ENCODE measurements at places on chromosomes 16 and 17.

DNA sequence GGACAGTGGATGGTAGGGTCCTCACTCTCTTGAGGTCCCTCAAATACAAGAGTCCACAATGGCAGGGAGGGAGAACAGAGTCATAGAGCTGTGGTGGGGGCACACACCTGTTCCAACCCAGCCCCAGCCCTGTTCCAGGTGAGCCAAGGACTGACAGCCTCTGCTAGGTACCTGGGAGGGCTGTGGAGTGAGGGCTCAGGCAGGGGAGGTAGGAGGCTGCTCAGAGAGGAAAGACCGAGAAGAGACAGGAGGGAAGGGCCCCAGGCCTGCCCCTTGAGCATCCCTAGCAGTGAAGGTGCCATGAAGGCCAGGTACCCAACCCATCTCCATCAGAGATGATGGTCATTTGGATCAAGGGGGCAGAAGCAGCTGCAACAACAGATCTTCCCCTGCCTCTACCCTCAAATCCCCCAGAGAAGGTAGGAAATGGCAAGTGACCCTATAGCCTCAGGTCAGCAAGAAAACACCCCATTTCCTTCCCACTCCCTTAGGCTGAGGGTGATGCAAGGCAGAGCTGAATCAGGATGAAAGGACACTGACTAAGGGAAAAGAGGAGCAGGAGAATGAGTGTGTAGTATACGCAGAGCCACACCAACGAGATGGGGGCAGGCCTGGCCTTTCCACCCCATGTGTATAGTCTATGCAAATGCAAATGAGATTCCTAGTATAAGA lies 28.6 kb downstream of the CD300LG start:
- no peak for DNase-seq

DNA sequence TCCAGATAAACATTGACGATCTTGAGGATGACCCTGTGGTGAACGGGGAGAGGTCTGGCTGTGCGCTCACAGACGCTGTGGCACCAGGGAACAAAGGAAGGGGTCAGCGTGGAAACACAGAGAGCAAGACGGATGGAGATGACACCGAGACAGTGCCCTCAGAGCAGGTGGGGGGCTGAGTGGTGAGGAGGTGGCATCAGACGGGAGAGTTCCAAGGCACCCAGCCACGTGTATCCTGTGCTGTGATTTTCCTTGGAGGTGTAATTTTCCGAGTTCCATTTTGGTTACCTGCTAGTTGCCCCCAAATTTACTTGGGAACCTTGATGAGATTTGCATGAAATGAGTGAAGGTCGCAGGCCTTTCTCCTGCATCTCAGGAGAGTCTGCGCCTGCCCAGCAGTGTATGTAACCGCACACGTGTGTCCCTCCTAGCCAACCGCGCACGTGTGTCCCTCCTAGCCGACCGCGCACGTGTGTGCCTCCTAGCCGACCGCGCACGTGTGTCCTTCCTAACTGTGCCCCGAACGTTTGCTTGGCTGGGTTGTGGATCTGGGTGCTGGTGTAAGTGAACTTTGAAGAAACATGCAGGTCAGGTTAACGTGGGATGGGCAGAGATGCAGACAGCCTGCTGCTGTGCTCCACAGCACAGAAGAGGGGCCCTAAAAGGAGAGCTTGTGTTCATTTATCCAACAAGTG lies 10.1 kb downstream of the TCF25 start:
- DNase-seq = no peak

DNA sequence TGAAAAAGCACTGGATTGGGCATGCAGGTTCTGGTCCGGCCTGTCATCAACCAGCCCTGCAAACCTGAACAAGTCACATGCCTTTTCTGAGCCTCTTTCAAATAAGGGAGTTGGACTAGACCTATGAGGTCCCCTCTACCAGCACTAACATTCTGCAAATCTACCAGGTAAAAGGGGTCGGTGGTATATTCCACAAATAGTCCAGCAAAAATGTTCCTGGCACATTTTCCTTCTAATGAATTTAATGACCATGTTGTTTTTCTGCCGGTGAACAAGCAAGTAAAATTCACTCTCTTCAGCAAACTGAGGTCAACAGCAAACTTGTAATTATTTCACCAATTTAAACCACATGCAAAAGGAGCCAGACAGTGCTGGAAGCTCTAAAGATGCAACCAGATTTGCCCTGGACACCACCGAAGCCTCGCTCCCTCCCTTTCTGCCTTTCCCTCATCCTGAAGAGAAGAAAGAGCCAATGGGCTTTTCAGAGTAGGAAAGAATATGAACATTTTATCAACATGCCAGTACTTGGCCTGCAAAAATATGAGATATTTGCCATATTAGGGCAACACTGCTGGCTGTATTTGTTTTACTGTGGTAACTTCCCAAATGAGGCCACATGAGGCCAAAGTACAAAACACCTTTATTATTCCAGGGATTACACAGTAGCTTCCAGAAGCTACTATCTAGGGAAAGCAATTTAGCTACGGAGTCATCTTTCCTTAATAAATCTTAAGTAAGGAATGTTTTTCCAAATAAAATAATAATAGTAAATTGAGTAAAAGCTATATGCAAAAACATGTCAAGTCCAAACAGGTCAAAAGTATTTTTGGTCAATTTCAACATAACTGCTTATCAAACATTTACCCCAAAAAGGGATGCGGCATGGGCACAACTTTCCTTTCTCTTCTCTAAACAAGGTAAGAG lies 45.0 kb downstream of the USP31 start:
- DNase-seq = no peak

- DNase-seq = no peak
Observed at GRCh38 chr17:64254755-64255154, 8.3 kb downstream of the TEX2 start.

- DNase-seq = no peak
Observed at GRCh38 chr17:77107506-77108433, 33.0 kb upstream of the SEC14L1 start.

DNA sequence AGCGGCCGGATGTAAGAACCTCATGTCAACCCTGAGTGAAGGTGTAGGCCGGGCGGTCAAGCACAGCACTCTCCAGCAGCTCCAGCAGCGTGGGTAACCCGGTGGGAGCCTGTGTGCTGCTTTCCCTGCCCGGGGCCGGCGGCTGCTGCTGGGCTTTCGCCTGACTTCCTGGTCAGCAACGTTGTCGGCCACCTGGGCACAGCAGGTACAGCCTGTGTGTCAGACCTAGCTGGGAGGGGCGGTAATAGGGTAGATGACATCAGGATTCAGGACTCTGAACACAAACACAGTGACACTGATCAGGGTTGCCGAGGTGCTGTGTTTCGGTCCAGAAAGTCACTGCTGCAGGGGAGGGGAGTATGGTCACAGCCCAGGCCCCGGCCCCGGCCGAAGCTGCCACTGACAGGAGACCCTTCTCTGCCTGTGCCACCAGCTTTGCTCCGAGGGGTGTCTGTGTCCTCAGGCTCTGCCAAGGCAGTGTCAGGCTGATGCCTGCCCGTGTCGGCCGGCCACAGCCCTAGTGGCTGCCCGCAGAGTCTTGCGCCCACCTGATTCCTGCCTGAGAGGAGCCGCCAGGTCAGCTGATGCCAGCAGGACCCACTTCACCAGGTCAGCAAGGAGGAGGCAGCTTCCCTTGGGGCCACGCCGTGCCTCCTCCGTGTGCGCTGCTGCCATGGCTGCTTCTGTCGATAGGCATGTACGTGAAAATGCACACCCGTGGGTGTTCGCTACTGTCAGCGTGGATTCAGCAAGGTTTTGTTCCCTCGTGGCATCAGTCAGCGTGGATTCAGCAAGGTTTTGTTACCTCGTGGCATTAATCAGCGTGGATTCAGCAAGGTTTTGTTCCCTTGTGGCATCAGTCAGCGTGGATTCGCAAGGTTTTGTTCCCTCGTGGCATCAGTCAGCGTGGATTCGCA lies 9.2 kb downstream of the RAB40C start:
- no peak for DNase-seq

GRCh38 chr16:50254072-50254471 lies 12.3 kb upstream of the ADCY7 start:
- no peak for DNase-seq

DNA sequence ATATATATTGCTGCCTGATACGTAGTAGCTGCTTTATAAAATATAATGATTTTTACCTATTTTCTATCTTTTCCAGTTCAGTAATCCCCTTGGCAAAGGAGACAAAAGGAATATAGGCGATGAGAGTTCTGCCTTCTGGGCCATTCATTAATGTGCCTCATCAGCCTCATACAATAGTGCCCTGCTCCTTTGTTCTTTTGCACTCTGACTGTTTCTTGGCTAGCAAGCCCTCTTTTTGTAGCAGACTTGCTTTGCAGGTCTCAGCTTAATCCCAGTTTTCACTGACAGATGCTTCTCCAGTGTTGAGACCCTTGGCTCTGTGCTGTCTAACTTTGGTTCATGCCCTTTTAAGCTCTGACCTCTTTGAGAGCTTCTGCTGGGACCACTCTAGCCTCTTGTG lies 10.4 kb downstream of the HSD17B2 start:
- DNase-seq = no peak

DNA sequence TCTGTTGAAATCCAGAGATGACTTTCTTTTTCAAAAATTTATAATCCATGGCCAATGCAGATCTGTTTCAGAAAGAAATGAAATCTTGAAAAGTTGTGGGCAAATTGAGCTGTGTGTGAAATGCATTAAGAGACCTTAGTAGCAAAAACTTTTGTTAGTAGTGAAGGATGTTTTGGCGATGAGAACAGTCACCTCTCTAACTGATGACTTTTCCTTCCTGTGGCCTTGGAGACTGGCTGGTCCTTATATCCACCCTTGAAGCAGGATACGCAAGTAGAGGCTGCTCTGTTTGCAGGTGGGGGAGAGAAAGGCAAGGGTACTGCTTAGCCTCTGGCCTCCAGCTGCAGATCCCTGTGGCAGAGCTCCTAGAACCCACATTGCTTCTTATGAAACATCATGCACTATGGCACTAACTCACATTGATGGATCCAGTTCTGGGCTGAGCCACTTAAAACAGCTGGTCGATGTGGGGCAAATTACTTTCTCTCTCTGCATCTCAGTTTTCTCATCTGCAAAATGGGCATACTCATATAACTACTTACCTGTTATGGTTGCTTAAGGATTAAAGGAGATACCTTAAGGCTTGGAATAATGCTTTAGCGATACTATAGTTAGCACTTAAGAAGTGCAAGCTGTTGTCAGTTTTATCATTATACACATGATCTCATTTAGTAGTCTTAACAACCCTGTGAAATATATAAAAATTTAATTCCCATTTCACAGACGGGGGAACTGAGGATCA lies 89.3 kb downstream of the SDR42E1 start:
- no peak for DNase-seq

- no peak for DNase-seq
Observed at GRCh38 chr17:37543637-37544052, 54.0 kb downstream of the DUSP14 start.

DNA sequence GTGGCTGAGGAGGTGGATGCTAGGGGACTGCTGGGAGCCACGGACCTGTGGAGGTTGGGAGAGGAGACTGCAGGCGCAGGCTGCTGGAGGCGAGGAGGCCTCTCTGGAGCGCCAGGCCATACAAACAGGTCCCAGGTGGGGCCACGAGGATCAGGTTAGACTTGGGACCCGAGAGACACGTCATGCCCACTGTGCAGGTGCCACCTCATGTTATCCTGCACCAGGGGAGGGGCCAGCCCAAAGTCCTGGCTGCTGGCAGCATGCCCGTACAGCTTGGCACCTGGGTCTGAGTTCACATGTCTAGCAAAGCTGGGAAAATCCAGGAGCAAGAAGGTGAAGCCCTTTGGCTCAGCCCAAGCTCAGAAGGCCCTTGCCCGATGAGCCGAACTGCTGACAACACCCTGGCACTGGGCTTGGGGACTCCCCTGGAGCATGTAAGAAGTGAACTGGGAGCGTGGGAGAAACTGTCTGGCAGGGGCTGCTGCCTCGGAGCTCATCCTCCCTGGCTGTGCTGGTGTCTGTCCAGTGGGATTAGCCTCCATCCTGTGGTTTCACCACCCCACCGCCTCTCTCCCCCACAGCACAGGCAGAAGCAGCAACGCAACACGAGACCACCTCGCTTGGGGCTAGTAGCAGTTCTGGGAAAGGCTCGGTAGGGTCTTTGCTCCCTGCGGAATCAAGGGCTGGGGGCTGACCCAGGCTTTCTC lies 5.3 kb downstream of the ARHGDIA start:
- peak; percentile 57 for DNase-seq

DNA sequence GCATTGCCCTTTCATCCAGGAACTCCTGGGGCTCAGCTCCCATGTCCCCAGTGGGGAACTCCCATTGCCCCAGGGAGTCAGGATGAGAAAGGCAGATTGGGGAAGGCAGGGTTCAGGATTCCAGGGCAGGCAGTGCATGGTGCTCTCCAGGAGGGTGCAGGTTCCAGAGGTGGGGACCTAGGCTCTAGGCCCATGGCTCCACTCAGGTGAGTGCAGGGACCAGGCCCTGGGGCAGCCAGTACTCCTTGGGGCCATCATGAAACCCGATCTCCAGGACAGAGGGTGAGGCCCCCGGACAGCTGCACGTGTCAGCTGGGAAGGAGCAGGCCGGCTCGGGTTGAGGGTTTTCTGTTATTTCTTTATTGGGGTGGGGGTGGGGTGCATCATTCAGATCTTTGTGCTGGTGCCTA lies 1.3 kb upstream of the MTSS2 start:
- no peak for DNase-seq

- DNase-seq = no peak
Observed at GRCh38 chr16:80608946-80609345, 68.2 kb downstream of the DYNLRB2 start.

- DNase-seq = peak; percentile 40
Observed at GRCh38 chr16:84308120-84308519, 13.4 kb downstream of the WFDC1 start.

- DNase-seq = peak; percentile 49
Observed at GRCh38 chr17:2688351-2689342, 22.9 kb downstream of the CLUH start.

GRCh38 chr17:62827746-62828485 lies 19.8 kb upstream of the MARCHF10 start:
- peak; percentile 25 for DNase-seq

GRCh38 chr17:4554441-4554996 lies 665 bp downstream of the MYBBP1A start:
- no peak for DNase-seq

GRCh38 chr17:14135906-14136590 lies 66.7 kb downstream of the COX10 start:
- DNase-seq = no peak

- DNase-seq = no peak
Observed at GRCh38 chr17:68594552-68594951, 6.6 kb downstream of the FAM20A start.

GRCh38 chr17:3025421-3026124 lies 37.8 kb downstream of the OR1D5 start:
- DNase-seq = no peak

- DNase-seq = no peak
Observed at GRCh38 chr17:81533339-81534141, 5.4 kb downstream of the FSCN2 start.

- DNase-seq = peak; percentile 56
Observed at GRCh38 chr17:78723001-78723796, 58.9 kb downstream of the CYTH1 start.

- DNase-seq = no peak
Observed at GRCh38 chr17:35065880-35066279, 2.4 kb upstream of the RFFL start.

GRCh38 chr17:8896641-8897635 lies 29.5 kb upstream of the PIK3R6 start:
- no peak for DNase-seq

DNA sequence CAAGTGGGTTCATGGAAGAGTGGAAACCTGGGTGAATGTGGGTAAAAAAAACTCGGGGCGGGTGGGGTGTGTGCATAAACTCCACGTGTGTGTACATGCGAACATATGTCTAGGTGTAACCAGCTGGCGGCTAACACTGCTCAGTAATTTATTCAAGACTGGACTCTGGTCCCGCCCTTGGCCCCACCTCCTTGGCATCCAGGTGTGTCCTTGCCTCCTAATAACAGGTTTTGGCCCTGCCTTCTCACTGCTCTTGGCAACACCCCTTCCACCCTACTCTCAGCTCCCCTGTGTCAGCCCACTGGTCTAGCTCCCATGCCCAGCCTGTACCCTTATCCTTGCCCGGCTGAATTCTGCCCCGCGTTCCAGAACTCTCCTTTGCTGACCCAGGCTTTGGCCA lies 8.3 kb downstream of the FLII start:
- no peak for DNase-seq

All from testis (tissue), 5 donors.